ENCODE measurements at places on chromosomes 4 and X.

GRCh38 chrX:54923376-54923775, 2.8 kb downstream of the TRO start:
- DNase-seq = no peak

DNA sequence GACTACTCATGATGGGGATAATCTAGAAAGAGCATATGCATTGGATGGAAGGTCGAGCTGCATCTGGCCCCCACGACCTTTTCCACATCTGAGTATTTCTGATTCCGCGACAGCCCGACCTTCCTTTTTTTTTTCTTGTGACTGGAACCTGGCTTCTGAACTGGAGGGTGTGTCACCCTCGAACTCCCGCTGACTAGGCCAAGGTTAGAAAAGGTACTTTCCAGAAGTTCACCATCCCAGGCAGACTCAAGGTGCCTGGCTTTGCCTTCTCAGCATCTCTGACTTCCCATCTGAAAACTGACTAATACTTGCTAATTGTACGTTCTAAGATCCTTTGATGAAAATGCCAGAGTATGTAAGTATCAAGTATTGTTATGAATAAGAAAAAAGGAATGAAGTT, 49.3 kb upstream of the CD40LG start:
- no peak for DNase-seq

DNA sequence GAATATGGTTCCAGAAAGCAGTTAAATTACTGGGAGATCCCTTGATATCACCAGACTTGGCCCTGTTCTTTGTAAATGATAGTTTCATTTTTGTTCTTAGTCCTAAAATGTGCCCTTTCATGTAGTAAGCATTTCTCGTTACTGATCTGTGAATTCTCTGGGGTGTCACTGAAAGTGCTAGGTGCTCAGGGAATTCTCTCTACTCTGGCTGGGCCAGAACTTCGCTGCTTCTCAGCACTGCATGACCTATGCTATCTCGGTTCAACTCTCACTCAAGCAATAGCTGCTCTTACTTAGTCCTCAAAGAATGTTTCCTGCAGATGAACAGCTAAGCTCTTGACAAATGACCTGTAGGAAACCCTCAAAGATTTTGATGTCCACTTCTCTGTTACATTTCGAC, 1144.3 kb downstream of the ADGRL3 start:
- DNase-seq = no peak

DNA sequence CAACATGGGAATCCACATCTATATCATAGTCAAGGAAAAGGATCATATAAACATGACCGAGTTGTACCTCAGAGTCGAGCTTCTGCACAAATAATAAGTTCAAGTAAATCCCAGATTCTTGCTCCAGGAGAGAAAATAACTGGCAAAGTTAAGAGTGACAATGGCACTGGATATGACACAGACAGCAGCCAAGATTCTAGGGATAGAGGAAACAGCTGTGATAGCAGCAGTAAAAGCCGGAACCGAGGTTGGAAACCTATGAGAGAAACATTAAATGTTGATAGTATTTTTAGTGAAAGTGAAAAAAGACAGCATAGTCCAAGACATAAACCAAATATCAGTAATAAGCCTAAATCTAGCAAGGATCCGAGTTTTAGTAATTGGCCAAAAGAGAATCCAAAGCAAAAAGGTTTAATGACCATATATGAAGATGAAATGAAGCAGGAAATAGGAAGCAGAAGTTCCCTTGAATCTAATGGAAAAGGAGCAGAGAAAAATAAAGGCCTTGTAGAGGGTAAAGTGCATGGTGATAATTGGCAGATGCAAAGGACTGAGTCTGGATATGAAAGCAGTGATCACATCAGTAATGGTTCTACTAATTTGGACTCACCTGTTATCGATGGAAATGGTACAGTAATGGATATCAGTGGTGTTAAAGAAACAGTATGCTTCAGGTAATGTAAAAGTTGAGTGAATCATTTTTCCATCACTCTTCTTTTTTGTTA, 50.4 kb downstream of the FABP2 start:
- no peak for DNase-seq

- DNase-seq = no peak
Observed at GRCh38 chrX:68286076-68286475, 147.2 kb downstream of the OPHN1 start.

DNA sequence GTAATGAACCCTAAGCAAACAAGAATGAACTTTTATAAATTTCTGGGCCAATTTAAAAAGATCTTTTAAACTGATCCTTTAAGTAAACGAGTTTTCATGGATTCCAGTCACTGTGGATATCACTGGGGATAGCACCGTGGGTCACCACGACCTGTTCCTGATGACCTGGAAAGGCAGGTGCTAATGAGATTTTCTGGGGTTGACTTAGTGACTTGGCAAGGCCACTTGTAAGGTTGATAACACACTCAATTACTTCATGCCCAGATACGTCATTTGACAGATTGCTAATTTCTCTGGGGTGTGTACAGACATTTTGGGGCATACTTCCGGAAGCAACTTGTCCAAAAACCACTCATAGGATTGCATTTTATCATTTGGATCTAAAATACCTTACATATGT, 24.5 kb downstream of the PDLIM3 start:
- no peak for DNase-seq

GRCh38 chr4:2103843-2104547, 44.9 kb downstream of the NAT8L start:
- no peak for DNase-seq

GRCh38 chr4:76998251-76998901, 48.8 kb downstream of the SEPTIN11 start:
- DNase-seq = no peak

DNA sequence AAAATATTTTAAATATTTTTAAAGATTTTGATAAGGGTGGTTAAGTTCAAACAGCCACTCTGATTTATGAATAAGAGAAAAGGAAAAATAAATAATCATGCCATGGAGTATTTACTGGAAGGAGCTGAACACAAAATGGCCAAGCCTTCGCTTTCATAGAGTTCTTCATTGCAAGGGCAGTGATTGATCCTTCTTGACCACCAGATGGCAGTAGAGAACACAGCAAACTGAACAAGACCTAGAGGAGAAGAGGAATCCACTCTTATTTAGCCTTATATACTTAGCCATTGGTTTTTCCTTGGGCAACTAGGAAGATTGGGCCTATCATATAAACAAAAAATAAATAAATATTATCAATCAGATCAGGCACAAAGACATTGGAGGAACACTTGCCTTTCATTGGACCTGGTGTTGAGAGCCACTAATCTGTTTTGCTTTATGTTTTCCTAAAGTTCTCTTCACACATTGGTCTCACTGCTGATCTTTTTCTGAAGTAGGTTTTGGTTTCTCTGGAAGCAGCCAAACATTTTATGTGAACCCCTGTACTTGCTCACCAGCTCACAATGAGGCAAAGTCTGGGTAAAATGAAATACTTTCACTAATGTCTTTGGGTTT, 58.1 kb upstream of the PARM1 start:
- DNase-seq = no peak
